ENCODE measurements at places on chromosomes 2 and 18.

- no peak for DNase-seq
These were observed 2.8 kb downstream of the ZFP36L2 start for GRCh38 chr2:43223521-43224001.

- DNase-seq = no peak
These were observed 34.1 kb upstream of the GCC2 start for GRCh38 chr2:108414945-108415344.

- DNase-seq = no peak
These were observed 861.6 kb upstream of the CELF4 start for GRCh38 chr18:38427234-38427633.

DNA sequence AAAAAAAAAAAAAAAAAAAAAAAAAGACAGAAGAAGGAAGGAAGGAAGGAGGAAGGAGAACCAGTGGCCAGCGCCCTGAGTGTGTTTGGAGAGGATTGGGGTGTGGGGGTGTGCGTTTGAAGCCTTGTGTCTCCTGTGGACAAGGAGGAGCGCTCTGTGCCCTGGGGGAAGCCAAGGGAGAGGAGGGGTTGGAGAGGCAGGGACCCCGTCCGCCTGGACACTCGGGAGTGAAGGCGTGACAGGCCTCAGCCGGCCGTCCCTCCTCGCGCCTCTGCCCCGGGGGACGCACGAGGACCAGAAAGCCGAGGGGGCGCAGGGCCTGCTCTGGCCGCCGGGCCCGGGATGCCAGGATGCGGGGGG is 44.9 kb downstream of the SERTAD2 start:
- no peak for DNase-seq

GRCh38 chr2:23296691-23297090 is 88.3 kb upstream of the KLHL29 start:
- no peak for DNase-seq

DNA sequence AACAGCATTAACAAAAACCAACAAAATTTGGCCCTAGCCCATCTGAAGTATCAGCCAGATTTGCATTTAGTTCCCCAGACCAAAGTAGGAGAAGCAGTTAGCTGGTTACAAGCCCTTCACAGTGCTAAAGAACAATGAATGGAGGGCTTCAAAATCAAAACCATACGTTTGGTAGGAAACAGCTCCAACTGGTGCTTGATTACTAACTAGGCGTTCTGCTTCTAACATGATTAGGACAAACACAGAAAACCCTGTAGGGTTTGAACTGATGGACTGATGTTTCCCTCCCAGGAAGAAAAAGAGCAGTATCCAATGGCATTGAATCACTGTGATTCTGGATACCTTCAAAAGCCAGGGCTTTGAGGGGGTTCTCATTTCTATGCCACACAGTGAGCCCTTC is 20.5 kb upstream of the STAT4 start:
- no peak for DNase-seq

GRCh38 chr2:240705204-240705791 is 13.6 kb downstream of the AQP12A start:
- DNase-seq = no peak

DNA sequence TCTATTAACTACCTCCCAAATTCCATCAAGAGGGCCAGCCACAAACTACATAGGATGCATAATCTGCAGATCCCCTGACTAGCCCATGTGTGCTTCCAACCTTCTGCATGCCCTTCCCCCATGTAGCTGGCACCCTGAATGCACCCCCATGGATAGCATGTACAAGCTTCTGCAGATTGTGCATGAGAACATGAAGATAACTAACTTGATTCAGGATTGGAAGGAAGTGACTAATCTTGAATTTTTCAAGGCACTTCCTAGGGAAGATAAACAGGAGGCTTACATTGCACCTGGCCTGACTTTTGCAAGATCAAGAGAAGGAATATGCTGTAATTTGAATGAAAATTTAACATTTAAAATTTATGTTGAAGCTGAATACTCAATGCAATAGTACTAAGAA is 66.7 kb downstream of the CDC42EP3 start:
- no peak for DNase-seq
